Fibroblast of mammary gland (primary cell): ENCODE measurements at places on chromosomes 12 and 14.

DNA sequence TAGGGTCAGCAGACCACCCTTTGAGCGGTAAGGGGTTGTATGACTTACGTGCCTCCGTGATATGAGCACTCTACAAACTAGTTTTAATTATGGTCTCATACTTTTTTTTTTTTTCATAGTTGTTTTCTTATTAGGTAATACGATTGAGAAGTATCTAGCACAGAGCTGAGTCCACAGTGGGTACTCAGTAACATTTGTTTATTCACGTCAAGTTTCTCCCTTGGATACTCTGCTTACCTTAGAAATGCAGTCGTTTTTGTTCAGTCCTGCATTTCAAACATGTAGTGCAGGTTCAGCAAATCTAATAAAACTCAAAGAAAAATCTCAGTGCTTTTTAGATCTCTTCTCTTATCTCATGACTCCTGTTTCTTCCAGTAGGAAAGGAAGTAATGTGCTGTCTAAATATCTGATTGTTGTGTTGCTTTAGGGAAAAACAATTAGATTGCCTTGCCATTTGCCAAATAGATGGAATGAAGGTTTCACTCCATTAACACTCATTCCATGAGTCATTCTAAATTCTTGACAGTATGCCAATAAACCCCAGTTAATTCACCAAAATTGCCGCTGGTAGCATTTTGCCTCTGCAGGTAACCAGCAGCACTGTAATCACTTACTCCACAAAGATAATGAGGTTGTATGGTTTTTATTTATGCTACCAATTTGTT, 118.9 kb downstream of the PTCSC3 start:
- peak; percentile 5 for DNase-seq

- no peak for DNase-seq
These were observed 113.4 kb downstream of the ETV6 start for GRCh38 chr12:11762723-11763326.

GRCh38 chr12:54042970-54043853, 10.4 kb downstream of the HOXC5 start:
- DNase-seq = no peak

DNA sequence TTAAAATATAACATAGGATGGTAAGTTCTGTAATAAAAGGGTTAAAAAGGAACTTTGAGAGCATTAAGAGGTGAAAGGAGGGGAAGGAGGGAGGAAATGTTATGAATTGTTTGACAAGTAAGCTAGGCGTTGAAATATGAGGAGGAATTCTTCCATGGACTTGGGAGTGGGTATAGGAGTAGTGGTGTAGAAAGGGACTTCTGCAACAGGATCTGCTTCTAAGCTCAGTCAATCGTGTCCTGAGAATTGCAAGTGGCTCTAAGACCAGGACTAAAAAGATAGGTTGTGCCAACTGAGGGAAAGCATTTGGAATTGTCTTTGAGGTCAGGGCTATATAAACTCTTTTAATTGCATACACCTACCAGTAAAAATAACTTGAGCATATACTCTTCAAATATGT, 74.1 kb upstream of the SLC38A2 start:
- no peak for DNase-seq

- no peak for DNase-seq
These were observed 22.5 kb downstream of the PAPLN start for GRCh38 chr14:73259837-73260236.

- DNase-seq = no peak
These were observed 11.9 kb downstream of the UBE2N start for GRCh38 chr12:93429852-93430251.

DNA sequence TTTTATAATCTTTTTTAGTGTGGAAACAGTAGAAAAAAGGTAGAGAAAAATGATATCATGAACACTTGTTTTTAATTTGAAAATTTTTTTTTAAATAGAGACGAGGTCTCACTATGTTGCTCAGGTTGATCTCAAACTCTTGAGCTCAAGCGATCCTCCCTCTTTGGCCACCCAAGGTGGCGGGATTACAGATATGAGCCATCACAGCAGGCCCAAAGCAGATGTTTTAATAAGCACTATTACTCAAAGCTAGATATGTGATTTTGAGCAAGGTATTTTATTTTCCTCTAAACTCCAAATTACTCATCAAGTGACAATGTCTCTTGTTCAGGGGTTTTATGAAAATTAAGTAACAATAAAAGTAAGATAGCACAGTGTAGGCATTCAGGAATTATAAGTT, 10.7 kb upstream of the WDR89 start:
- DNase-seq = no peak

DNA sequence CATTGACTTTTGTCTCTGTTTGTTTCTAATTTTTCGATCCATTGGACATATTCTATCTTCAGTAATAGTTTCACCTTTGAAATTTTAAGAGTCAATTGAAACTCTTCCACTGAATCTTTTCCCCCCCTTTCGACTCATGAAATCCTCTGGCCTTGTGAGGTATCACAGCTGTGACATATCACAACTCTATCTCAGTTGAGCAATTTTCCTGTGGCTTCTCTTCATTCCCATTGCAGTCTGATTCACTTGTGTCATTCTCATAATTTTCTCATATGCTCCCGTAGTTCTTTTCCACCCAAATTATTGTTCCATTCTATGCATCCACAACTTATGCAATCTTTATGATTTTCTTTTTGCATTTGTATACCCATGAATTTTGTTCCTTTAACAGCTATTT, 261.6 kb downstream of the DACT1 start:
- peak; percentile 85 for DNase-seq

DNA sequence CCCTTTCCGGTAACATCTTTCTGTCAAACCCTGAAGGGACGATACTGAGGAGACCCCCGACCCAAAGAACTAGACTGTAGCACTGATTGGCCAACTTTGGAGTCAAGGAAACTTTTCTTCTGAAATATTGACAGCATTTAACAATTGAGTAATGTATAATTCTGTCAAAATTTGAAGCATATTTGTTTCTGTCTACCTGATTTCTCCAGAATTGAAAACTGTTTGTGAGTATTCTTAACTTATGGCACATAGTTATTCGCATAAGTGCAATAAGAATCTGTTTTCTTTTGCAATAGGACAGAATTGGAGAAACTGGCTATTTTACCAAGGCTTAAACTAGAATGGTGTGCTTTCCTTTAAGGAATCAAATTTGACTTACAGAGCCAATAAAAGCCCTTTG, 267.1 kb upstream of the FOXN3 start:
- DNase-seq = no peak

DNA sequence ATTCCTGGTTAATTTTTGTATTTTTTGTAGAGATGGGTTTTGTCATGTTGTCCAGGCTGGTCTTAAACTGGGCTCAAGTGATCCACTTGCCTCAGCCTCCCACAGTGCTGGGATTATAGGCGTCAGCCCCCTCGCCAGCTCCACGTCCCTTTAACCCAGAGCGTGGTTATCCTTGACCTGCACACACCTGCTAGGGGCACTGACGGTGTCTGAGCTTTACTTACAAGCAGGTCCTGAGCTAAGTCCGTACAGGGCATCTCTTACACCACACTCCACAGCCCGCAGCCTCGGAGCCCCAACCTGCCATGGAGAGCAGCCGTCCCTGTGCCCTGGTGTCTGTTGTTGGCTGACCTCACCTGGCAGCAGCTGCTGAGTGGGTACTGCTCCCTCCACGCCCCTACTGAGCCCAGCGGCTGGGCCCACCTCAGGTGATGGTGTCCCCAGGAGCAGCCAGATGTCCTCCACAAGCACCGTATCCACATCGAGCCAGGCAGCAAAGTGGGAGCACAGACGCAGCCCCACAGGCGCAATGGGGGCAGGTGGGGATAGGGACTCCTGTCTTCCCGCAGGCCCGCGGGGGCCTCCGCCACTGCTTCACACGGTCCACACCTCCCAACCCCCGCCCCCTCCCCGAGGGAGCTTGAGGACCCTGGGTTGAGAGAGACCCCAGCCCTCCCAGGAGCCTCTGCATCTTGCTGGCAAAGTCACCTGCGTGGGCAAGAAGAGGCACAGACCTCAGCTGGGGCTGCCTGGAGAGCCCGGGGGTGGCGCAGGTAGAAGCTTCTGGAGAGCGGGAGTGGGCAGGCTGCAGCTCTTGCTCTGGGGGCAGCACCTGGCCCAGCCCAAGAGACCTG, 325.4 kb upstream of the SFSWAP start:
- DNase-seq = no peak
